Endothelial cell (in vitro differentiated cells): ENCODE measurements at places on chromosomes 6 and 20. TPM values are rescaled to one million over a fixed set of nuclear protein-coding genes. Genes with fewer than 3 reads are reported as not detected.

The PRL gene
- not detected for total RNA-seq

The TRIM31 gene
- not detected for total RNA-seq

GRCh38 chr20:20406306-20406705 lies 38.4 kb downstream of the INSM1 start:
- no peak for DNase-seq

The CAGE1 gene
- total RNA-seq, result not detected

GRCh38 chr6:159249752-159250151 lies 80.6 kb downstream of the FNDC1 start:
- DNase-seq, result no peak

DNA sequence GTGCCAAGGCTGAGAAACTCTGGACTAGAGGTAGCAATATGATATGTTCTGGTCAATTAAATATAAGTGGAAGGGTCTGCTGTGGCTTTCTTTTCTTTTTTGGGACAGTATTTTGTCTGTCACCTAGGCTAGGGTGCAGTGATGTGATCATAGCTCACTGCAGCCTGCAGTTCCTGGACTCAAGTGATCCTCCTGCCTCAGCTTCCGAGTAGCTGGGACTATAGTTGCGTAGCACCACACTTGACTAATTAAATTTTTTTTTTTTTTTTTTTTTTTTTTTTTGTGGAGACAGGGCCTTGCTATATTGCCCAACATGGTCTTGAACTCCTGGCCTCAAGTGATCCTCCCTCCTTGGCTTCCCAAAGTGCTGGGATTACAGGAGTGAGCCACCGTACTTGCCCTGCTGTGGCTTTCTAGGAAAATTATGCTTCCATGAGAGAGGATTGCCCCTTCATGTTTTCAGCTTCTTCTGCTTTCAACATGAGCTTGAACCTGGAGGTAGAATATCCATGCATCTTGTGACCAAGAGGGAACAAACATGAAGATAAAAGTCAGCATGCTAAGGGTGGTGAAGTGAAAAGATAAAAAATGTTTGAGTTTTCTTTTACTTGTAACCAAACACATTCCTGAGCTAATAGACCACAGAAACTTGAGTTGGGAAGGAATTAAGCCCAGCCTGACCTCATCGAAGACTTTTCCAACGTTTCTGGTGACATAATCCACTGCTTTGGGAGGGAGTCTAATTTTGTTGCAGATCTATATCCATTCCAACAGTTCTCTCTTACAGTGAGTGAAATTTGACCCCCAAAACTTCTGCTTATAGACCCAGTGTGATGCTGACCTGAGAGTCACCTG lies 75.1 kb downstream of the CARMIL1 start:
- DNase-seq, result no peak

DNA sequence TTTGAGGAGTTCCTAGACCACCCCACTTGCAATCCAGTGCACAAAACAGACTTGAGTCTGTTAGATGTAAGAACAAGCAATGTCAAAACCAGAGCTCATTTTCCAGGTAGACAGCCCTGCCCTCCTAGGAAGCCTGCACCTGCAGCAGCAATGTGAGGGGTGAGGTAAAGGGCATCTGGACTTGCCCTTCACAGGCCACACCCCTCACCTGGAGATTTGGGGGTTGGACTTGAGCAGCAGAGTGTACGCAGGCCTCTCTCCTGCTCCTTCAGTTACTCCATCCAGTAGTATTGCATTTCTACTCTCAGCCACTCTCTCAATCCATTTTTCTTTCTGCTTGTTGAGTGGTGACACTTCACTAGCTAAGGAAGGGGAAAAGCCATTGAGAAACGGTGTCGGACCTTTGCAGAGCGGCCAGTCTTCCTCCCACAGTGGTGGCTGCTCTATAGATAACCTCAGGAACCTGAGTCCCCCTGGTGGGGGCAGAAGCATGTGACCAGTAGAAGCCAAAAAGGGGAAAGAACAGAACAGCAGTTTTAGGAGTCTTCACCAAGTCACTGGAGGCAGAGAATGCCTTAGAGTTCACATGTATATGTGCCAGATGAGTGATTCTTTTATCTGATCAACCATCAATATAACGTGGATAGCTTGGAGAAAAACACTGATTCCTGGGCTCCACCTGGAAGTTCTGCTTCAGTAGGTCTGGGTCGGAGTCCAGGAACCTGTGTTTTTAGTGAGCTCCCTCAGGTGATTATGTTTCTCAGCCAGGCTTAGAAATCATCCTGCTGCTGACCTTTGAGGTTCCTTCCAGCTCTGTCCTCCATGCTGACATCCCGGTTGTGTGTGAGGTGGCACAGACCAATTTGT lies 28.0 kb downstream of the ARFGEF2 start:
- peak; percentile 33 for DNase-seq

DNA sequence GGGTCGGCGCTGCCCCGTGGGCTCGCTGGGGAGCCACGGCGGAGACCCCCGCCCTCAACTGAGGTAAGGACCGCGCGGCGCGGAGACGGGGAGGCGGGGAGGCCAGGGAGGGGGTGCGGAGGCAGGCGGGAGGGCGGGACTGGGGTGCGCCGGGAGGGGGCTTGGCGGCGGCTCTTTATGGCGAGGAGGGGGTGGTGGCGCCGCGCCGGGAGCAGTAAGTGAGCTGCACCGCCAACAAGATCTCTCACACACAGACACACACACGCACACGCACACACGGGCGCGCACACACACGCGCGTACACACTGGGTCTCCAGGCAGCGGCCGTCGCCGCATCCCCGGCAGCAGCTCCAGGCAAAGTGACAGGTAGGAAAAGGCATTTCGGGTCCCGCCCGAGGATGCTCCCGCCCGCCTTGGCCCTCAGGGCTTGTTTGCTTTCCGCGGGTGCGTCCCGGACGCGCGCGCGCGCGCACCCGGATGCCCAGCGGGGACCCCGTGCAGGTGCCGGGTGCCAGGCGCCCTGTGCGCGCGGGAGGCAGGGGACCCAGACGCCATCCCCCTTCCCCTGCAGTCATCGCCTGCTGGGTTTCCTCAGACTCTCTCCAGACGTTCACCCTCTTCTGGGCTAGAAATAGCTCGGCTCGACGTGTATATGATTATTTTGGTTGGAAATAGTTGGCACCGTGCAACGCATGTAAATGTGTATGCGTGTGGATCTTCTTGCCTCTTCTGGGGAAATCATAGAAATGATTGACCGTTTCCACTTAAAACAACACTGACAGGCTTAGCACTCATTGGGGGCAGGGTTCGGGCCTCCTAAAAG lies at the start of gene PLCB4:
PLCB4 (plus strand) TSS at position 247 of the 823 bp plus-strand sequence. CDS start 238,728 bp downstream, outside the sequence.
- peak; percentile 34 for DNase-seq

The L3MBTL3 gene
- total RNA-seq, result 47.9 TPM

DNA sequence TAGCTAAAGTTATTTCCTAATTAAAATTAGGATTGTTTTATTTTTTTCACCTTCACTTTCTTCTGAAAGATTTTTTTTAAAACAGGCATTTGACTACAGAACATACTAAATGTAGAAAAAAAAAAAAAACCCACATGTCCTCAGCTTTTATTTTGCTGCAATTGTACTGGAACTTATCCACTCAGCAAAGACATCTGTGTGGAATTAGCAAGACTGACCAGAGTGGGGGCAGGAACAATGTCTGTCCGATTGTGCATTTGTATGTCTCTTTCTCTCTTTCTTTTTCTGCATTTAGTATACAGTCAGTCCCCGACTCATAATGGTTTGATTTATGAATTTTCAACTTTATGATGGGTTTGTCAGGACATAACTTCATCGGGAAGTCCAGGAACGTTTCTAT lies 77.3 kb downstream of the CHD6 start:
- DNase-seq, result no peak

- DNase-seq, result no peak
Measured at GRCh38 chr6:20681243-20681684, 147.0 kb downstream of the CDKAL1 start.

The RAB44 gene
- not detected for total RNA-seq

- DNase-seq, result no peak
Measured at GRCh38 chr6:28002161-28002560, 45.1 kb downstream of the OR2B6 start.

The PTCHD4 gene
- 28.5 TPM for total RNA-seq

- no peak for DNase-seq
Measured at GRCh38 chr6:16912756-16913155, 151.5 kb upstream of the ATXN1 start.

- no peak for DNase-seq
Measured at GRCh38 chr6:48754641-48755040, 643.6 kb upstream of the PTCHD4 start.

- DNase-seq, result no peak
Measured at GRCh38 chr20:47502271-47503239, 868 bp downstream of the NCOA3 start.

DNA sequence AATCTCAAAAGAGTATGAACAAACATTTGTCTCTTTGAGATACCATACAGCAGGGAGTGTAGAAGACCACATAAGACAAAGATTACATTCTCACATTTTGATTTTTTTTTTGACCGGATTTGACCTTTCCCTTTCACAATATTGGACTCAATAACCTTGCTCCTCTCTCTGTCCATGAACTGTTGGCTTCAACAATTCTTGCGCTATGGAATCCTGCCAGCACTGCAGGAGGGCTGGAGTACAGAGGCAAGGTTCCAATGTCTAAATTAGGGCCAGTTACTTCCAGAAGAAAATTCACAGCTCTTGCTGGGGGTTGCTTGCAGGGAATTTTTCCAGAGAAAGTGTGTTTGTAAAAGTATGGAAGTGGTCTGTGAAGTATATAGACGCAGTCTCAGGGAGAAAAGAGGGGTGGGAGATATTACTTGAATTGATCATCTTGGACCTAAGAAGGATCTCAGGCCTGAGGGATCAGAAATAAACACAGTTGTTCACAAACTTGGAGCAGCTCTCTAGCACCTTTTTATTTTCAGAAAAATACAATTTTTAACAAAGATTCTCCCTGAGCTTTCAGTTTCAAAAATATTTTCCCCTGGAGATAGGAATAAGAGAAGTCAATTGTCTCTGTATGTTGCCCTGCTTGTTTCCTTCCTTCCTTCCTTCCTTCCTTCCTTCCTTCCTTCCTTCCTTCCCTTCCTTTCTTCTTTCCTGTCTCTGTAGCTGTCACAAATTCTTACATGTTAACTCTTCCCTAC lies 765.9 kb downstream of the BCKDHB start:
- no peak for DNase-seq

DNA sequence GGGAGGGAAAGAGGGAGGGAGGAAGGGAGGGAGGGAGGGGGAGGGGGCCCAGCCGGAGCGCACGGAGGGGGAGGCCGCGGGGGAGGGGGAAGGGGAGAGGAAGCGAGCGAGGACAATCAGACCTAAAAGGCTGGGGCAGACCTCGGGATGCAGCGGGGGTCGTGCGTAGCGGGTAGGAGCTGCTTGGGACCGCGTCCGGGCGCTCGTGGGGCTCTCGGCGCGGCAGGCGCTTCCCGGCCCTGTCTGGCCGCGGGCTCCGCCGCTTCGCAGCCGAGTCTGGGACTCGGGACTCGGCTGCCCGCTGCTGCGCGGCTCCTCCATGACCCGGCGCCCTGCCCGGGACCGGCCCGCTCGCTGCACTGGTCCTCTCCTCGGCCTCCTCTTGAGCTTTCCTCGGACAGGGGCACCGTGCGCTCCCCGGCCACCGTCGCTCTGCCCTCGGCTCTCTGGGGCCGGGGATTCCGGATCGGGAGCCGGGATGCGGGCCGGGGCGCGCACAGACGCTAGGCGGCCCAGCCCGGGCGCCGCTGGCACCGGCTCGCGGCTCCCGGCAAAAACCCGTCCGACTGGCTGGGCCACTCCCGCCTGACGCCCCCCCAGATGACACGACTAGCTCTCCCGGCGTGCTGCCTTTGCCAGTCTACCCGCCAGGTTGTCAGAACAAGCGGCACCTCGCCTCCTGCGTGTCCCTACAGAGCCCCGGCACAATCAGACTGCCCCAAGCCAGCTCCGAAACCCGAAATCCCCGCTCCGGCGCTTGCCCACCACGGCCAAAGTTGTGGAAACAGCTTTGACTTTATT lies 2.2 kb downstream of the TFAP2A start:
- DNase-seq, result no peak

The BANF2 gene
- not detected for total RNA-seq

The ITPR3 gene
- total RNA-seq, result 124 TPM

DNA sequence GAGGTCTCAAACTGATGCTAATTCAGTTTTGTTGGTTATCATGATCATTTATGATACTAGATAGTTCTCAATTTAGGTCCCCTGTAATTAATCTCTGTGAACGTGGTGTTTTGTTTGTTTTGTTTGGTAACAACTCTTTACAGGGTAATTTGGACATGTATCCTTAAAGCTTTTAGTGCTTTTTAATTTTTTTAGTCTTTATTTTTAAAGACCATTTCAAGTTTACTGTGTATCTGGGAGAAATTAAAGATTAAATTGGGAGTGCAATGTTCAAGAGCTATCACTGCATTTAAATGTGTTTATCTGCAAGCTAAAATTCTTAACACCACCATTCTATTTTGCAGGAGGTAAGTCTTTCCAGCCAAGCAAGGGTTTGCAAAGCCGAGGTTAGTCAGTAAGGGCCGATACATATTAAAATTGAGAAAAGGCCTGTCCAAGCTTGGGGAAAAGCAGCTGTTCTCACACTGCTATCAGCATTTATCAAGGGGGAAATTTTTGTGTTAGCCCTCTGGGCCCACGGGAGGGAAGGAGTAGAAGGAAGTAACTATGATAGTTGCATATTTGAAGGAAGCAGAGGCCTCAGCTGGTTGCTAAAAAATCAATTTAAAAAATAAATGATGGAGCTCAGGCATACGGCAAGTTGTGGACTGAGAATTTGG lies 59.3 kb upstream of the ZNF217 start:
- no peak for DNase-seq

GRCh38 chr6:134454794-134455193 lies 136.9 kb upstream of the SGK1 start:
- DNase-seq, result no peak

GRCh38 chr20:10927936-10928840 lies 254.4 kb upstream of the JAG1 start:
- no peak for DNase-seq

- no peak for DNase-seq
Measured at GRCh38 chr20:36989797-36990196, 38.3 kb upstream of the SAMHD1 start.

DNA sequence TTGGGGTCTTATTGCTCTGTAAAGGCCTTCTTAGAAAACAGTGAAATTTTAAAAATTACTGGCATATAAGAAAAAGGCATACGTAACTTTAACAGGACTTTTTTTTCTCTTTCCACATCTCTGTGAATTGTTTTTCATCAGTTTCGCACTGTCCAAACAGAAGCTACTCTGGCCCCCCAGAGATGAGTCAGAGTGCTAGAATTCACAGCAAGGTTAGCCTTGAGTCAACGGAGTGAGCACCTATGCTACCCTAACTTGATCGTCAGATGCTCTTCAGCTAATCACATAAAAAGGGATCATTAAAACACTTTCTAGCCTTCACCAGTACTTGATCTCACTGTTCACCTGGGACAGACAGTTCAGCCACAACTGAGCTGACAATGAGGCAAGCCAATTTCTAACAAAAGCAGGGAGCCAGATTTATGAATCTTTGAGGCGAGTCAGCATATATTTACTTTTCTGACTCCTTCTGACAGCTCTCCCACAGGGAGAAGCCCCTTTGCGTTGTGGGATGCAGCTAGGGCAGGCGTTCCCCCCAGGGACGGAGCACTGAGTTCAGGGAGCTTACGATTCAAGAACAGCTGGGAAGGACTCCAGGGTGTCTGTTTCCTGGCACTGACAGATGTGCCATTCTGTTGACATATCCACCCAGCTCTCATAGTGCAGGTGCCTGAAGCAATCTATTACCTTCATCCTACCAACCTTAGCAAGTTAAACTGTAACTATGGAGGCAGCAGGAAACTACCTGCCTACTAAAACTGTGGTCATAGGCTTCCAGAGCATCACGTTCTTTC lies 46.4 kb upstream of the SPDEF start:
- no peak for DNase-seq
